HFFc6 (cell line): ENCODE measurements at places on chromosomes 1 and 21.

DNA sequence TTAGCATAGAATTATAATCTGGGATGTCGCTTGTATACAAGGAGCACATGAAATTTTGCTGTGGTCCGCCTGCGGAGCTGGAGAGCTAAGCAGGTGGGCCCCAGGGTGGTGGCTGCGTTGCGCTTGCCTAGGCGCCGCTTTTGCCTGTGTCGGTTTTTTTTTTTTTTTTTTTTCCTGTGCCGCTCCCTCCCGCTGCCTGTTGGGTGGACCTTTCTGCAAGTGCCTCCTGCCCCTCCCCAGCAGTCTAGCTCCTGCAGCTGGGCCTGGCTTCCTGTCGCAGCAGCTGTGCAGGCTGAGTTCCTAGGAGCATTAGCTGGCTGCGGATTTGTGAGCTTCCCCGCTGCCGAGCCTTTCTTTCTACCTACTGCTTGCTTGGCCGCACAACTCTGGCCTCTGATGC, 20.6 kb downstream of the PYHIN1 start:
- no peak for DNase-seq

- no peak for DNase-seq
Measured at GRCh38 chr1:63005812-63006211, 221.9 kb downstream of the ATG4C start.

GRCh38 chr1:70764747-70765146, 282.9 kb downstream of the PTGER3 start:
- peak; percentile 16 for DNase-seq

DNA sequence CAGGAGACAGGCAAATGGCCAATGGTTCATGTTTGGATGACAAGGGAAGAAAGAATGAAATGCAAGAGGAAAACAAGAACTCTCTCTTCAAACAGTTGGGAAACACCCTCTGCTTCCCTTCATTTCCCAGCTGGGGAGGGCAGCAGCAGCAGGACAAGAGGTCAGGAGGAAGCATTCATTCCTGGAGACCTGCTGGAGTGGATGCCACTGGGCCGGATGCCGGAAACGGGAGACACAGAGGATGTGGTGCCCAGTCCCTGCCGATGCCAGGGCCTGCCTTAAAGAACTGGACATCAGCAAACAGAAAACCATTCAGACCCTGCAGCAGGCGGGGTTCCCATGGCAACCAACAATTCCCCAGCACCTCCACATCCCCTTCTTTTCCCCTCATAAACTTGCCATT, 102.3 kb upstream of the ZNF648 start:
- DNase-seq: no peak

- DNase-seq: no peak
Measured at GRCh38 chr21:34035619-34036354, 37.6 kb upstream of the MRPS6 start.

- no peak for DNase-seq
Measured at GRCh38 chr21:42151948-42152220, 67.1 kb upstream of the ABCG1 start.

GRCh38 chr1:107430540-107431228, 289.8 kb downstream of the NTNG1 start:
- DNase-seq: no peak

DNA sequence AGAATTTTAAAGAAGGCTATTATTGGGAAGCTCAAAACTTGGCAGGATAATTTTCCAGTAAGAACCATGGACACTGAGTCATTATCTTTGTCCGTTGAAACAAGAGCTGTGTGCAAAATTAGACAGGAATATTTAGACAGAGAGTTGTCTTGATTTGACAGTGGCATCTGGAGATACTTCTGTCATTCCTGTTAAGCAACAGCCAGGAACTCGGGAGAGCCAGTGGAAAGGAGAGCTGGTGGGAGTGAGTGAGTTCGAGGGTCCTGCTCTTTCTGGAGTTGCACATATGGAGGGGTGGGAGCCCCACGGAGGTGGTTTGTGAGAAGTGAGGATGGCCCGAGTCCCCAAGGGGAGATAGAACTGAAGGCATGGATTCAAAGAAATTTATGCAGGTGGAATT, 3.1 kb downstream of the COQ8A start:
- no peak for DNase-seq

GRCh38 chr21:34073032-34073748, at the start of the genes MRPS6 and SLC5A3:
MRPS6 (plus strand) TSS chr21:34073578; CDS start chr21:34073701, 123 bp downstream.
SLC5A3 (plus strand) TSS chr21:34073578; CDS start chr21:34095199, 21,621 bp downstream.
- DNase-seq: peak; percentile 81

DNA sequence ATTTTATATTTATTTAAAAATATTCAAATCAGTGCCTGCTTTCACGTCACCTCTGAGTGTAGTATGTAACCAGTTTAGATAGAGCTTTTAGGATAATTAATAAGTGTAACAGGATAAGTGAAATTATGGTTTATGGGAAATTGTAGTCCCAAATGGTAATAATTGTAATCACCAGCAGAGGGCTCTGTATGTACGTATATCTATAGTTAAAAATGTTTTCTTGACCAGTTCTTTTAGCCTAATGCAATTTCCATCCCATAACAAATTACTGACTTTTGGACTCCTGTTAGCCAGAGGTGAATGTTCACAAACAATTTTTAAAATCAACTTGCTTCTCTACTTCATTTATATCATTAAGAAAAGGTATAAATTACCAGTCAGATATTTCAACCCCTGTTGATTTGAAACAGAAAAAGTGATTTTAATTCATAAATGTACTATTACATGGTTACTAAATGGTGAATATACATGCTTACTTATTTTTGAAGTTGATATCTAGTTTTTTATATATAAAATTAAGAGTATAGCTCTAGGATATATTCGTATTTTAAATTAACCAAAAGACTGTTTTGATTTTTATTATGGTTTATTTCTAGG, 25.3 kb downstream of the SLC30A7 start:
- DNase-seq: peak; percentile 55

DNA sequence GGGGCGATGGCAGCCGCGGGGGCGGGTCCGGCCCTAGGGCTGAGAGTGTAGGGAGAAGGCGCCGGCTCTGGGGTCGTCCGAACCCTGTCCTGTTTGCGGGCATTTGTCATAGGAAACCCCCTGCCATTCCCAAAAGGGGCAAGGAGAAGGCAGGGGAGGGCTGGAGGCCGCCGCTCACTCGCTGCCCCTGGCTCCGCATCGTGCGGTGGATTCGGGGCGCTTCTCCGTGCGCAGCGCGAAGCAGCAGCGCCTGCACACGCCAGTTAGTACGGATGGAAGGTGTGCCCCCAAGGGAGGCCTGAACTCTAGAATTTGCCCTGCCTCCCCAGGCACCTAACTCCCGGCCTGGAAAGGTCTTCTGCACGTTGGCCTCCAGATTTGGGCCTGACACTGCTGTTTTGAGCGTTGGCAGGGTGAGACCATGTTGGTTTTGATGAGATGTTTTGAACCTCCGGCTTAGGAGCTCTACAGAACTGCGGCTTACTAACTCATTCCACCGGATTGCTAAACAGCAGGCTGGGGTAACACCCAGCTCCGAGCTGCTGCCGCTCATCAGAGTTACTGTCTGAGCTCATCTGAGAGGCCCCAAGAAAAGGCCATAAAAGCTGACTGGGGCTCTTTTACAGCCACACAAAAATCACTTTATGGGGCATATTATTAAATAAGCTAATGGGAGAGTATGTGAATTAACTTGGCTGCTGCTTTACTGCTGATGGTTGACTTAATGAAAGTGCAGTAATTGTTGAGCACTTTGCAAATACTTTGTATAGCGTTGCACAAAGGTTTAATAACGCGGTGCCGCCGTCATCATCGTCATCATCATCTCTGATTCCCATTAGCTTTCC, 987 bp downstream of the GPR137B start:
- peak; percentile 67 for DNase-seq

DNA sequence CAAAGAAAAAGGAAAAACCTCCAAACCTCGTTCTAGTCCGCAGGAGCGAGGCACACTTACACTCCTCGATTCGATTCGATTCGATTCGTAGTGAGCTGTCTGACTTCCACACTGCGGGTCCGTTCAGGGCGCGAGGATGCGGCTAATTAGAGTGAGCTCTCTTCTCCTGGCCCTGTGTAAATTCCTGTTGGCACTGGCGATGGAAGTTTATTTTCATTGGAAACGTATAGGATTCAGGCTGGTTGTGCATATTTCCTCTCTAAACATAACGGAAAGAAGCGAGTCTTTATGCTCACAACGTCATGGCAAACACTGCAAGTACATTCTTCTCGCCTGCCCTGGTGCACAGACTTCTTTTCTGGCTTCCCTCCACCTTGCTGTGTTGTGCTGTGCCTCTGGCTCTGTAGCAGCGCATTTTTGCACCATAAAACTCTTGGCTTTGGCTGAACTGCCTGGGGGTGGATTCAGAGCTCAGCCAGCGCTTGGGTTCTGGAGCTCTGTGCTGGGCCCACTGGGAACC, 2.7 kb downstream of the HUNK start:
- no peak for DNase-seq

DNA sequence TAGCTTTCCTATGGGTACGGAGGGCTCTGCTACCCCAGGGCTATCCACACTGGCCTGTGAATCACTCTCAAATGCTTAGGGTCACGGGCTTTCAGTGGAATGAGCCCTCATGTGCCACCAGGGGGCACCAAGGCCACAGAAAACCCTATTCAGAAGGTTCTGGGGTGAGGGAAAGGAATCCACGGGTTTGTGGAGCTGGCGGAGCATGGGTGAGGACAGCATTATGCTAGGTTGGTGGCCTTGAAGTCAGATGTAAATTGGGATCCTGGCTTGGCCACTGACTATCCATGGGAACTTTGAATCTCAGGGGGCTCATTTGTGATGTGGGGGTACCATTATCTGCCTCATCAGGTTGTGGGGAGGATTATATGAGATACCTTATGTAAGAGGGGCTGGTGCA, 5.1 kb upstream of the LAMTOR5 start:
- DNase-seq: peak; percentile 71

DNA sequence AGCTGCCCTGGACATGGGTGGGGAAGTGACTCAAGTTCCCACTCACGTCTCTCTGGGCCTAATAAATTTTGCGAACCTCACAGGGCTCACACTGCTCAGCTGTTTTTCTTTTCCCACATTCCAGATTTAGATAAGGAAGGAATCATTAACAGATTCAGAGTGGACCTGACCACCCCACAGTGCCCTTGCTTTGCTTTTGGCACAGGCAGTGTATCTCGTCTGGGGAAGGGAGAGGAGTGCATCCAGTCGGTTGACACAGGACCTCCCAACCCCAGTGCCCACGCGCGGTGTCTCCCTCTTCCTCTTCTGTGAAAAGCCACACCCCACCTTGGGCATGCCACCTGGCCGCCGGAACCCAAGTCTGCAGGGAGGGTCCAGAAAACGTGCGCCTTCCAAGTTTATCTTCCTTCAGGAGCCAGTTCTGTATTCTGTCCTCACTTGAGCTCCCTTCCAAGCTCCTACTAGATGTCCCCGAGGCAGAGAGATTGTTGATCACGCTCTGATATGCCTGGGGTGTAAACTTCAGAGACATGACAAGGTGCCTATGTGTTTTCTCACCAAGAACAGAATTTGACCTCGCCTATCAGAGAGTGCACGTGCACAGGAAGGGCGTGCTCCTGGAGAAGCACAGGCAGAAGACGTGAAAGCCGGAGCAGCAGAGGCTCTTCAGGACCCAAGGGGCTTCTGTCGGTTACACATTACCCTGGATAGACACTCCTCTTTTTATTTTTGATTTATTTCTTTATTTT, 9.5 kb upstream of the SLC2A5 start:
- no peak for DNase-seq

- peak; percentile 58 for DNase-seq
Measured at GRCh38 chr1:215835951-215836350, 268.8 kb downstream of the KCTD3 start.

- DNase-seq: no peak
Measured at GRCh38 chr1:15426492-15427279, 11.6 kb upstream of the CTRC start.

DNA sequence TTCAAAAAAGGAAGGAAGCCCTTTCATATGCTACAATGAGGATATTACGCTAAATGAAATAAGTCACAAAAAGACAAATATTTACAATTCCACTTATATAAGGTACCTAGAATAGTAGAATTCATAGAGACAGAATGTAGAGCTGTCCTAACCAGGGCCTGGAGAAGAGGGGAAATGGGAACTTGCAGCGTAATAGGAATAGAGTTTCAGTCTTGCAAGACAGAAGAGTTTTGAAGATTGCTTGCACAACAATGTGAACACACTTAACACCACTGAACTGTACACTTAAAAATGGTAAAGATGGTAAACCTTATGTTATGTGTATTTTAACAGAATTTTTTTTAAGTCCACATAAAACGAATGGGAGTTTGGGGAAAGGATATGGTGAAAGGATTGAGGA, 2.9 kb downstream of the CD1B start:
- no peak for DNase-seq

- no peak for DNase-seq
Measured at GRCh38 chr1:25517476-25518394, 25.7 kb upstream of the LDLRAP1 start.

- DNase-seq: no peak
Measured at GRCh38 chr21:41425954-41426675, at the start of gene MX1. MX1 (plus strand) TSS chr21:41426239; CDS start chr21:41432071, 5,832 bp downstream.

- no peak for DNase-seq
Measured at GRCh38 chr1:93395195-93395594, 49.5 kb downstream of the DR1 start.

DNA sequence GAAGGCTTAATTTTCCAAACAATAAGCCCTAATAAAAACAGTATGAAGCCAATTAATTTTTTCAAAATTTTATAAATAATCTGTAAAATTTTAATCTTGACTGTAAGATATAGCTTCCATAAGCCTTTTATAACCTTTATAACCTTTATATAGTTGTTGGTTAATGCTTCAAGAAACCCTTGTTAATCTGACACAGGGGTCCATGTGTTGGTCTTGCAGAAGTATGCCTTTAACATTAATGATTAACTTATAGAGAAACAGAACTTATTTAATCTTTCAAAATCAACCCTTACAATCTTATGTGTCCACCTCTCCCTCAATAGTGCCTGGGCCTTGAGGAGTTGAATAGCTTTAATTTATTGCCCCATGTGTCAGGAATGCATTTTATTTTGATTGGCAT, 23.2 kb upstream of the HAO2 start:
- DNase-seq: no peak
